ENCODE measurements at places on chromosomes 7 and 10.

- no peak for DNase-seq
Observed at GRCh38 chr10:78458983-78459638, 425.4 kb downstream of the RPS24 start.

- no peak for DNase-seq
Observed at GRCh38 chr7:41912426-41912825, 209.5 kb upstream of the INHBA start.

GRCh38 chr10:124174071-124174566, 80.7 kb upstream of the CHST15 start:
- DNase-seq, result no peak

DNA sequence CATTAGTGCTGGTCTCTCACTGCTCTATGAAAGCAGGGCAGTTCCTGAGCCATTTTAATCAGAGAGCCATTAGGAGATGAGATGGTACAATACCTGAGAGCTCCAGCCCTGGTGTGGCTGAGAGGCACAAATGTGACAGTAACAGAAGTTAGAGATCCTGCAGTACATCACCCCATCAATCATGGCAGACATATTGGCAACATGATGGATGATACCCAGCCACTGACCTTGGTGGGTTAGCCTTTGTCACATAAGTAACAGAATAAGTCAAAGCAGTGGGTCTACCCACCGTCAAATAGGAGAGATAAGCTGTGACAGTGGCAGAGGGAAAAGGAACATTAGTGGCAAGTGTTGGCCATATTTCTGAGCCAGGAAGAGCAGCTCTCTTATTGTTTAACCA, 53.3 kb upstream of the NXPH1 start:
- no peak for DNase-seq

- no peak for DNase-seq
Observed at GRCh38 chr7:82375129-82375528, 68.4 kb downstream of the CACNA2D1 start.

GRCh38 chr7:30412782-30413504, 65.6 kb downstream of the NOD1 start:
- DNase-seq, result no peak

DNA sequence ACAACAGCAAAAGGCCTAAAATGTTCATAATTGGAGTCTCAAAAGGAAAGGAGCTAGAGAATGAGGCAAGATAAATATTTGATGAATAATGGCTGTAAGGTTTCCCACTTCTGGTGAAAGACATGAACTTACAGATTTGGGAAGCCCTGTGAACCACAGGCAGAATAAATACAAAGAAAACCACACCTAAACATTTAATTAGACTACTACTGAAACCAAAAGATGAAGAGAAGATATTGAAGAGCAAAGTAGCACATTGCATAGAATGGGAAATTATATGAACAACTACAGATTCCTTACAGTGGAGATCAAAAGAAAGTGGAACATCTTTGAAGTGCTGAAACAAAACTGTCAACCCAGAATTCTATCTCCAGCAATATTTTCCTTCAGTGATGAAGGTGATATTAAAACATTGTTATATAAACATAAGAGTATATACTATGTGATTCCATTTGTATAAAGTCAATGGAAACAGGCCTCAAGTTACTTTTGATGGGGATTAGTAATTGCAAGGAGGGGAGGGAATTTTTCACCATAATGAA, 191.3 kb upstream of the KAT6B start:
- no peak for DNase-seq

DNA sequence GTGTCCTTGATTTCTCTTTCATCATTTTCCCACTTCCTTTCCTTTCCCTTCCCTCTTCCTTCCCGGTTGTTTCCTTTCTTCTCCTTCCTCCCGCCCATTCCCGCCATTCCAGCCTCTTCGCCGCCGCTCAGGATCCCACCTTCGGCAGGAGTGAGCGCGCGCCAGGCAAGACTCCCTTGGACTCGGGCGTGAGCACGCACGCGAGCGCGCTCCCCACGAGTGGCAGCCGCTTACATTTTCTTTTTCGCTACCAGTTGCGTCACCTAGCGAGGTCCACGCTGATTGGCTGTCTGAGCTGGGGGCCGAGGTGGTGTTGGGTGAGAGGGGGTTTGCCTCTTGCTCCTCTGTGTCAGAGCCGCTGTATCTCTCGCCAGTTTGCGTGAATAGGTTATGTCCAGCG, 11.8 kb downstream of the ZAN start:
- DNase-seq, result no peak

Data from anterior cingulate cortex (tissue), 58 donors.